ENCODE measurements at places on chromosomes 1 and 21.

DNA sequence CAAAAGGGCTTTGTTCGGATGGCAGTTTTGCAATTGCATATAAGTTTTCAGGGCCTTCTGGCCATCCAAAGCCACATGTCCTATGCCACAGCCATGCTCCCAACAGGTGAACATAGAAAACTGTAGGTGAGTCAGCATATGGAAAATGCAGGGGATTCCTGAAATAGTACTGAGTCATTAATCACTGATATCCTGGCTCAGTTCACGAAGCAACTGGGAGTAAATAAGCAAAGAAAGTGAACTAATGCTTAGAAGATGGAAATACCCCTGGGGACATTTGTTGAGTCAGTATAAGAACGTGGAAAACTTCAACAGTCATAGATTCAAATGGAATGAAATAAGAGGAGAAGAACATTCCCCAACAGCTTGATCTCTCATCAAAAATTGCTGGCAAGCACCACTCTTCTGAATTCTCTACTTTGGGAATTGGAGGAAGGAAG lies 148.9 kb upstream of the RUNX1 start:
- no peak for DNase-seq

GRCh38 chr1:168391851-168392681 lies 111.4 kb downstream of the TBX19 start:
- no peak for DNase-seq

DNA sequence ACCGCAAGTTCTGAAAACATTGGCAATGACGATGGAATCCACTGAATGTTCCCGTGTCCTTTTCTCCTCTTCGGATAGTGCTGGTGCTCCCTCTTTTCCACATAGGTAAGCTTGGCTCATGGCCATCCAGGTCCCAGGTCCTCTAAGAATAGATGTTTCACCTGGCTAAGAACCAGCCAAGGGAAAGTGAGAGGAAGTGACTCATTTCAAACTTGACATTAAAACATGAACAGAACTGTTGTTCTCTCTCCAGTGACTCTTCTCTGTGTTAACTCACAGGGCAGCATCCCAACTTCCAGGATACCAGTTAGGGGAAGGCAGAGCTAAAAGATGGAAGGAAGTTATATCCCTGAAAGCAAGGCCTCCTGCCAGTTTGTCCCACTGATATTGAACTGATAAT lies 493.8 kb upstream of the CHRM3 start:
- DNase-seq, result no peak

DNA sequence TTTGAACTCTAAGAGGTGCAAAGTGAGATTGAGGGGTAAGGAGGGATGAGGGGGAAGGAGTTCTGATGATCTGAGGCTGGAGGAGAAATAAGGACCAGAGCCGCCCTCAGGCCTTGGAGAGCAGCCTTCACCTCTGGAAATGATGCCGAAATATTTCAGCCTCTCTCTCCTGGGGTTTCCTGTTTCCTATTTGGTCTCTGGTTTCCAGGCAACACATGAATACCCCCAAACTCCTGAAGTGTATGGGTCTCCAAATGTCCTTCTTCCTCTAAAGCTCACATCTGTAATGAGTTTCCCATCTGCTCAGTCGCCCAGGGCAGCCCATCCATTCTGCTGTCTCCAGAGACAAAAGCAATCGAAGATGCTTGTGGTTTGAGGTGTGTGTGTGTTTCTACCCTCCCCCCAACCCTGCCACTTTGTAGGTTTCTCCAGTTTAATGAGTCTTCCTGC lies 52.0 kb upstream of the FAM20B start:
- no peak for DNase-seq
